Inflammatory macrophage treated with lipopolysaccharide for 4 hours (primary cell): ENCODE measurements at places on chromosomes 6 and 20.

DNA sequence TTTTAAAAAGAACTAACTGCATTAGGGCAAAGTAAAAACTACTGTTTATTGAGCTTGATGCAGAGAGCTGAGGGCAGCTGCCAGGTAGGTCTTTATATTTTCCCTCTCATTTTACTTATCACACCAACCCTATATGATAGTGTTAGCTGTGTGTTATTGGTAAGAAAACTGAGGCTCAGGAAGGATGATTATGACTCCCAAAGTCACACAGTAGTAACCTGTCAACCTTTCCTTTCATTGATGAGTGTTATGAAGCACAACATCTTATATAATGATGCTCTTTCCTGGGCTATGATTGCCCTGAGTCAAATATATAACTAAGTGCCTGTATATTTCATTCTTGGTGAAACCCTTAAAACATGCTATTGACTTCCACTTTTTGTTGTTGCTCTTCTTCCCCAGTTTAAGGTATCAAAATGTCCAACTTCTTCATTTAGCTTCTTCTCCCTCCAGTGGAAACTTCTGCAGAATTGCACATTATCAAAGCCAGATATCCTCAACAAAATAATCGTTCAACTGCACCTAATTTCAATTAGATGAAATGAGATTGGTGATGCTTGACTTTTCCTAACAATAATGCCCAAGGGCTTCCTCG is 8.1 kb downstream of the GFOD1 start:
- DNase-seq: peak; percentile 33

DNA sequence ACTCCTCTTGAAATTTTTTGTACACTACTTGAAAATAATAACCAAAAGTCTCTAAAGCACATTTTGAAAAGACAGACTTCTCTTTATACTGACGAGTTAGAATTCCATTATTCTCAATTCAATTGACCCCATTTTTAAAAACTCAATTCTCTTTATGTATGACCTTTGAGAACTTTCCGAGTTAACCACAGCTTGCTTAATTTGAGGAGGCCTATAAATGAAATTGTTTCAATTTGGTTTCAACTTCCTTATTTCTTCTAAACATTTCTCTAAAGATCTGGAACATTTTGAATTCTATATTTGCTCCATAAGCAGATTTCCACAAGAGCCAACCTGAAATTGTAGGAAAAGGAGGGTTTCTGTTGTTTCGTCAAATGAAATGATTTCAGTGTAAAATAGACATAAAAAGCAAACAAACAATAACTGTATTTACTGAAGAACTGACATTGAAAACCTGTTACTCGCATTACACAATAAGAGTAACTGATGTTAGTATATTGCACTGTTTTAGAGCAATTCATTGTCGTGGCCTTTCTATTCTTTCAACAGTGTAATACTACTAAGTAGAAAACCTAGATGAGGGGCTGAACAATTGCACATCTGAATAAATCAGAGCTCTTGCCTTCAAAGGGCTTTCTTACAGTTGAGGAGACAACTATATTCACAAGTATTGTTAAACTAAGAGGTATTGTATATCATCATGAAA is 223.6 kb downstream of the HIVEP2 start:
- peak; percentile 85 for DNase-seq

DNA sequence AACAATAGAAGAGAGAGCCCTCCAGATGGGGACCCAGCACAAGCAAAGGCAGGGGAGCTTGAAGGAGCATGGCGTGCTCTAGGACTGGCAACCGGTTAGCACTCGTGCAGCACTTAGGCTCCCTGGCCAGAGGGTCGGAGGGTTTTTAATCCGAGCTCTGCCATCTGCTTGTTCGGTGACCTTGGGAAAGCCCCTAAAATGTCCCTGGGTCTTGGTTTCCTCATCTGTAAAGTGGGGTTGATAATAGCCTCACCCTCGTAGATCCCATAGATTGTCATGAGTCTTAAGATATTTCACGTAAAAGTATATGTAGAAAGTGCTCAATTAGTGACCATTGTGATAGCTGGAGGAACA is 16.6 kb upstream of the HCK start:
- DNase-seq: peak; percentile 89

GRCh38 chr6:115984809-115985208 is 75.9 kb downstream of the FRK start:
- DNase-seq: no peak

GRCh38 chr6:3803627-3804468 is 45.3 kb upstream of the FAM50B start:
- no peak for DNase-seq

DNA sequence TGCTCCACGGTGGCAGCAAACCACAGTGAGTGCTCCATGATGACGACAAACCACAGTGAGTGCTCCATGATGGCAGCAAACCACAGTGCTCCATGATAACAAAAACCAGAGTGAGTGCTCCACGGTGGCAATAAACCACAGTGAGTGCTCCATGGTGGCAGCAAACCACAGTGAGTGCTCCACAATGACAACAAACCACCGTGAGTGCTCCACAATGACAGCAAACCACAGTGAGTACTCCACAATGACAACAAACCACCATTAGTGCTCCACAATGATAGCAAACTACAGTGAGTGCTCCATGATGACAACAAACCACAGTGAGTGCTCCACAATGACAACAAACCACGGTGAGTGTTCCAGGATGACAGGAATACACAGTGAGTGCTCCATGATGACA is 36.0 kb upstream of the LRFN2 start:
- no peak for DNase-seq

DNA sequence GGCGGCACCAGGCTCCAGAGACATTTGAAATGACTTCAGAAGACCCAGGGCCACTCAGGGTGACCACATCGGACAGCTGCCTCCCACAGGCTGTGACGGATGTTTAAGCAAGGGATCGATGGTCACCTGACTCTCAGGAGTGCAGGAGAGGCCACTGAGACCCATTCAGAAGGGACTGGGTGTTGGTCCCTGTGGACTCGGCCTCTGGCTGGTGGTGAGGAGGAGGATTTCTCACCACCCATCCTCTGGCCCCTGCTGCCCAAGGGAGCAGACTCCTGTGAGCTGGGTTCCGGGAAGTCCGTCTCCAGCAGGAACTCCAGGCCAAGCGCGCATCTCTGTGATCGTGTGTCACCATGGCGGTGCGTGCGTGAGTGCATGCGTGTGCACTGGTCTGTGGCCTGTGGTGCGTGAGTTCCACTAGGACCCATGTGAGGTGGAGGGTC is 25.5 kb downstream of the NPEPL1 start:
- no peak for DNase-seq
